Upper lobe of right lung (tissue), 1 donor: ENCODE measurements at places on chromosomes 1 and 21.

DNA sequence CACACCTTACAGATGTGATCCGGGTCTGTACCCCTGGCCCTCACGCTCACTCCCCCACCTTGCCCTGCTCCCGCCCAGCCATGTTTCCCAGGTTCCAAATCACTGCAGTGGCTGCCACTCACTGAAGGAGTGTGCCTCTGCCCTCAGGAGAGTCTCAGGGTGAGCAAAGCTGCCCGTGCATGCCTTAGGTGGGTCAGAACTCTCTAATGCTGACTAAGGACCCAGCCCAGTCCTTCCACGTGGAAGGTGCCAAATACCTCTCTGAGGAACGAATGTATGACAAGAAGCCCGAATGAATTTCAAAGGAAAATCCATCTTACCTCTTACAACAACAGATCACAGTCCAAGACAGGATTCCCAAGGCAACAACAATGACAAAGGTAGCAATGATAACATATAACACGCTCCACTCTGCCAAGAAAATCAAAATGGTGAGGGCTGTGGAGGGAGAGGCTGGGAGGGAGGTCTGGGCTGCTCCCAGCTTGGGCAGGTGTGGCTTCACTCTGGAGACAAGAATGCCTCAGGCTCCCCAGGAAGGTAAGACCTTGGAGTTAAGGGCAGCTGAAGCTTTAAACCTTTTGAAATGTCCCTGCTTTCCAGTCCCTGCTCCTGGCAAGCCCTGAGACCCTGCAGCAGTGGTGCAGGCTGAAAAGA lies 115.2 kb downstream of the KIAA0319L start:
- DNase-seq, result no peak

GRCh38 chr1:65554829-65555228 lies 134.4 kb downstream of the LEPR start:
- no peak for DNase-seq

DNA sequence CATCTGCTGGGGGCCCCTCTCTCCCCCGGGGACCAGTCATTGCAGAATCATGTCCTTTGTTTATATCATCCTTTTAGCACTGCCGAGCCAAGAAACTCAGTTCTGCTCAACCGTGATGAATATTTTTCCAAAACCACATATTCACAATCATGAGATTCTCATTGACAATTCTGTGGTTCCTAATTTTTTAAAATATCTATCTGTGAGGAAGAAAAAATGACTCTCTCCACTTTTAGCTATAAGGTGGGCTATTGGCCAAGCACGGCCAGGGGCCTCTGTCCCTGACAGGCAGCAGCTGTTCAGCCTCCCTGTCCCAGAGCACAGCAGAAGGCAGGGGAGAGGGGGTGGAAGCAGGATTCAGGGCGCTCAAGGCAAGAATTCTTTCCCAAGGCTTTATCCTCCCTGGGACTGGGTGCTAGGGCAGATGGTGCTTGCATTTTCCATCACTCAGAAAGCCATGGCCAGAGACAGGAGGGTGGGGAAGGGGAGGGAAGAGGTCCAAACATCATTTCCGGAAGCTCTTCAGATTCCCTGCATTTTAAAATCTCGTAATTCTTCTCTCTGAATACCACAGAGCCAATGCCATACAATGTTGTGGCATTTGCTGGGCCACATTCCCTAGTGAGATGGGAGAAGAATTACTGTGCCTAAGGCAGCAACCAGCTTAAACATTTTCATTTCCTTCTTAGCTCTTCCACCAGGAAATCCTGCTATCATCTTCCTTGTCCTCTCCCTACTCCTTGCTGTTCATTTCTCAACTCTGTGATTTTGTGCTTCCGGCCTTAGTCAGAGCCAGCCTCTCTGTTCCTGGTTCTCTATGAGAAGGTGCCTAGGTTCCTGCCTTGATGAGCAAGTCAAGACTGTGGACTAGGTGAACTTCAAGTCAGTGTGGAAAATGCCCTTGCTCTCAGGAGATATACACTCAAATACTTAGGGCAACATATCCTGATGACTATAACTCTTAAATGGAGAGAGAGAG lies 60.3 kb downstream of the KCNJ6 start:
- DNase-seq, result no peak

DNA sequence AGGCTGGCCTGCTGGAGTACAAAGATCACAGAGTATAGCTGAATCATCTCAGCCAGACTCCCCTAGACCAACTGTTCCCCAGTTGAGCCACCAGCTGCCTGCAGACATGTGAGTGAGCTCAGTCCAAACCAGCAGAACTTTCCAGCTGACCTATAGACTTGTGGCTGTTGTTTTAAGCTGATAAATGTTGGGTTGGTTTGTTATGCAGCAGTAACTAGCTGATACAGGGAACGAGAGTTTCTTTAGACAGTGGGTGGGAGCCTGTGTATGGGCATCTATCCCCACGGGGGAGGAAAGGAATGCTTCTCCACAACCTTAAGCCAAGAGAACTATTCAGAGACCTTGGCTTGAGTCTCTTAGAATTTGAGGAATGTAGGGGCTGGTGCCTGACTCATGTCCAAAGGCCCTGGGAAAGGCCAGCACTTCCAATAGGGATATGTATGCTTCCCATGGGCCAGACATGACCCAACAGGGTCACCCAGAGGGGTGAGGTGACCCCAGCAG lies 30.1 kb downstream of the SLC1A7 start:
- no peak for DNase-seq

DNA sequence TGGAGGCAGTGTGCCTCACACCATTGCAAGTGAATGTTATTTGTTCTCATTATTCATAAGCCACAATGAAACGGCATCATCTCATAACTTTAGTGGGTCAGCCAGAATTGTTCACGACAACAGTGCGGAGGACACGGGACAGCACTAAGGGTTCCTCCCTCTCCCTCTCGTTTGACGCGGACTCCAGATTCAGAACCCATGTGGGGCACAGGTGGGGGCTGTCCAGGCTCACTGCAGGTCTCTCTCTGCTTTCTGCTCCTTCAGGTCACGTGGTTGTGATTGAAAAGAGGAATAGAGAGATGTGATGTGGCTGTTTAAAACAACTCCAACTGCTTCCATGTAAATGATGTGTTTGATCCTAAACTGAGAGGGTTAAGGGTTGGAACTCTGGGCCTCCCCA lies 13.5 kb downstream of the RUNX1 start:
- no peak for DNase-seq

DNA sequence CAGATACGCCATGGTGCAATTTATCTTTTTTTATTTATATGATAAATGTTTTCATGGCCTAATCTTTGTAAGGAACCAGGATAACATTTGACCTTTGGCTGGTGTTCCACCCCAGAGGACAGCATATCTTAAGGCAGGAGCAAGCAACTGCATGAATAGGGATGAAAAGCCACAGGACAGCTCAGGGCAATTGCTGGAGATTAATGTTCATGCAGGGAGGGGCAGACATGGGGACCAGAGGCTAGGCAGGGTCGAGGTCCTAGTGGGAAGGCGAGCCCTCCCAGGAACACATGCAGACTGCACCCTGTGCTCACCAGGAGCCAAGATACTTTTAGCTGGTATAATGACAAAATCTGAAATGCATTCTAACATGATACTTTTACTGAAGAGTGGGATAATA lies 74.4 kb upstream of the HAO2 start:
- no peak for DNase-seq

DNA sequence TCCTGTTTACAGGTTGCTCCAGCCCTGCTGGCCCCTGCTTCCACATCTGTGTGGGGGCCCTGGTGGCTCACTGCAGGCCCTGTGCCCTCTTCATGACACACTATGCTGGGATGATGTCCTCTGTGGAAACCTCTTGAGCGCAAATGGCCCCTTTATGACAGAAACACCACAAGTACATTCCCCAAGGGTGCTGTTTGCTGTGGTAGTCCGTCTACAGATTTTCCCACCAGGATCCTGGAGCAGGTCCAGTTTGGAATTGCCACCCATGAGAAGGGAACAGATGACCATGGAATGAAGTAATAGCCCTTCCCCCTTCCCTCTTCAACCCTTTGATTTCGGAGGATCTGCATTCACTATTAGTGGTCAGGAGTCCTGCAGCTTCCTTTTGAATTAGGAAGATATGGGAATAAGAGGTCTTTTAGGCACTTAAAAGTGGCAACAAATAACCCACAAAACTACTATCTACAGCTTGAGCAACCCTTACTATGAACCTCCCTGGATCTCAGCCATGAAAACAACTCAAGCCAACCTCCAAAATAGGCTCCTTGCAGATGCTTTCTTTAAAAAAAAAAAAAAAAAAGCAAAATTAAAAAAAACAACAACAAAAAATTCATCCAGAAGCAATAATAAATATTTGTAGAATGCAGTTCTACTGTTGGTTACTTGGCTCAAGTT lies 121.9 kb upstream of the TSPAN2 start:
- no peak for DNase-seq

- no peak for DNase-seq
Observed at GRCh38 chr1:215022741-215023141, 59.8 kb upstream of the KCNK2 start.

- DNase-seq, result no peak
Observed at GRCh38 chr1:65904681-65905083, 112.0 kb downstream of the PDE4B start.

- DNase-seq, result no peak
Observed at GRCh38 chr21:15742052-15742670, 12.4 kb downstream of the USP25 start.

- no peak for DNase-seq
Observed at GRCh38 chr1:117286145-117286544, 75.4 kb upstream of the VTCN1 start.
